ENCODE measurements at places on chromosomes 7 and 10. TPM values are rescaled to one million over a fixed set of nuclear protein-coding genes. Genes with fewer than 3 reads are reported as not detected.

The HOXA1 gene
- 1.4 TPM for total RNA-seq

The TMEM26 gene
- not detected for total RNA-seq

The SMARCD3 gene
- 17.6 TPM for total RNA-seq

The GPR37 gene
- total RNA-seq = not detected

The HOXA3 gene
- total RNA-seq = 6.1 TPM

All from subcutaneous preadipocyte (primary cell).